ENCODE measurements at places on chromosomes 5 and 9.

GRCh38 chr9:38026840-38027527, 42.0 kb downstream of the SHB start:
- DNase-seq, result no peak

DNA sequence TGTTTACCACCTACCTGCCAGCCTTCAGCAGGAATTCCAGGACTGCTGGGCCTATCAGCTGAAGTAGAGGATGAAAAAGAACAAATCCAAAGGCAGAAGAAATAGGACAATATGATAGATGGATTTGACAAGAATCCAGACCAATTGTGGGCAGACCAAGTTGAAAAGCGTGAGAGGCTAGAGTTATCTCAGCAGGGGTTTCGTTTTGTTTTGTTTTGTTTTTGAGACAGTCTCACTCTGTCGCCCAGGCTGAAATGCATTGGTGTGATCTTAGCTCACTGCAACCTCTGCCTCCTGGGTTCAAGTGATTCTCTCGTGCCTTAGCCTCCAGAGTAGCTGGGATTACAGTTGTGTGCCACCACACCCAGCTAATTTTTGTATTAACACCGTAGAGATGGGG, 113.2 kb downstream of the PALM2AKAP2 start:
- DNase-seq, result no peak

DNA sequence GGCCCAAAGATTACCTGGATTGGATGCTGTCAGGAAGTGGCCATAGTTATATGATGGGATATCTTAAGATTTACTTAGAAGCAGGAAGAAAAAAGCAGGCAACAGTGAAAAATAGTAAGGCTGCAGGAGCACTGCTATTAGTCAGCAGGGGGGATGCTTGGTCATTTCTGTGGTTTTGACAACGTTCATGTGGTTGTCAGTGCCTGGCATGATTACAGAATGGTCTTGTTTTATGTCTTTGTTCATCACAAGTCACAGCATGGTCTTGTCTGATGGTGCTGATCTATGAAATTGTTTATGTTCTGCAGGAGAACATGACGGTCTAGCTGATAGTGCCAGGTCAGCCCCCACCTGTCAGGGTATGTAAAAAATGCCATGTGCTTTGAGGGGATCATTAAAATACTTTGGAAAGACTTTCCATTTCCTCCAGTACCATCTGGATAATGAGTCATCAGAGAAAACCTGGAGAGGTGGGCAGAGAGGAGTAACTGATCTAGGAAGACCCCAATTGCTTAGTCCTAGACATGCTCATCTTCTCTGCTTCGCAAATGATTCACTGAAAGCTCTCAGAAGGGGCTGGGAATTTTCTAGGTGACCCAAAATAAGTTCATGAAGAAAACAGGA, 48.5 kb downstream of the PLGRKT start:
- no peak for DNase-seq

- no peak for DNase-seq
Measured at GRCh38 chr9:134987376-134987775, 69.7 kb upstream of the FCN1 start.

GRCh38 chr5:29654954-29655353, 1538.5 kb upstream of the CDH6 start:
- no peak for DNase-seq

DNA sequence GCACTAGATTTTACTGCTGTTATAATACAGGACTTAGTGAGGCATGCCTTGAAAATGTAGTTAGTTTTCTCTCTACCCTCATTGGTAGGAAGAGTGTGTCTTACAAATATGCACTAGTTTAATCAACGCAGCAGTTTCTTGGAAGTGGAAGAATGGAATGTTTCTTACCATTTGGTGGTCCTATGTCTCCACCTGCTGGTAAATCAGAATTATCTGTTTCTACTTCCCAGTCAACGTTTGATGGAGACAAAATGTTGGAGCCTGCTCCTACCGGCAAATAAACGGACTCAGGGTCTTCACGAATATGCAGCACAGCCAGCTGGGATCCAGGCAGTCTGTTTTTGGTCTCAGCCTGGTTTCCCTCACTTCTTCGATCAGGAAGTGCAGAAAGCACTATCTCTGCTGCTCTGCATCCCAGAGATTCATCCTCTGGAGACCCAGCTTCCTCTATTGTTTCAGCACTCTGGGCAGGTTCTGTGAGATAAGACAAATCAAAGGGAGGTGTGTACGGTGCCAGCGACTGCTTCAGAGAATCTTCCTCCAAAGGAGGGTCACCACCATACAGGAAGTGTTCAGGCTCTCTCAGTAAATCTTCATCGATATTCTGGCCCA, 59.5 kb upstream of the PCA3 start:
- peak; percentile 80 for DNase-seq
